ENCODE measurements at places on chromosomes 11 and 22.
A peak's percentile ranks its signal among the peaks of the same experiment; 100 is the strongest.

DNA sequence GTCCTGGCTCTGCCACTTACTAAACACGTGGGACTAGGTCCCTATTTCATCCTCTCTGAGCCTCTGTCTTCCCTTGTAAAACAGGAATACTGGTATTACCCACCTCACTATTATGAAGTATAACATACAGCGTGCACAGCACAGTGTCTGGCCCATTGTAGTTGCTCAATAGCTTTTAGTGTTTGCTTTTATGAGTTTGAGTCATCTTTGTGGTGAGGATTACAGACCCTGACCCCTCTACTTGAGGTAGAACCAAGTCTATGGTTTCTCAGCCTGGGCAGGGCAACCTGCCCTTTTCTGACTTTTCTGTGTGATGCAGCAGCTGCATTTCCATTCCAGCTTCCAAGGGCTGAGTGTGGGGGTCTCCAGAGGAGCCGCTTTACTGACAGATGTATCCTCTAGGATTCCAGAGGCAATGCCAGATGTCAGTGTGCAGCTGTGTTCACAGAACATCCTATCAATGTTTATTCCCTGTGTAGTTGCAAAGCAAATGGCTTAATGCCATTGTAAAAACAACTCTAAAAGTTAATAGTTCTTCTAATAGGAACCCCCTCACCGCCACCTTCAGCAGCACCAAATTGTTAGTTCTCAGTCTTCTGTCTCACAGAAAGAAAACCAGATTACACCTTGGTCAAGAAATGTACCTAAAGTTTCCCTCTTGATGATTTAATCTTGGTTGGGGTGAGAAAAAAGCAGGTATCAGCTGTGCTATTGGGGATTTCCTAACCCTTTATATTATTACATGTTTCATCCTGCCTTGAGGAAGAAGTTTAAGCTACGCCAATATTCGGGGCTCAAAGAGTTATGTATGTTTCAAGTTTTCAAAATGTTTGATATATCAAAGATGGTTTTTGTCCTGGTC is 16.8 kb downstream of the PRR5L start:
- no peak for DNase-seq

DNA sequence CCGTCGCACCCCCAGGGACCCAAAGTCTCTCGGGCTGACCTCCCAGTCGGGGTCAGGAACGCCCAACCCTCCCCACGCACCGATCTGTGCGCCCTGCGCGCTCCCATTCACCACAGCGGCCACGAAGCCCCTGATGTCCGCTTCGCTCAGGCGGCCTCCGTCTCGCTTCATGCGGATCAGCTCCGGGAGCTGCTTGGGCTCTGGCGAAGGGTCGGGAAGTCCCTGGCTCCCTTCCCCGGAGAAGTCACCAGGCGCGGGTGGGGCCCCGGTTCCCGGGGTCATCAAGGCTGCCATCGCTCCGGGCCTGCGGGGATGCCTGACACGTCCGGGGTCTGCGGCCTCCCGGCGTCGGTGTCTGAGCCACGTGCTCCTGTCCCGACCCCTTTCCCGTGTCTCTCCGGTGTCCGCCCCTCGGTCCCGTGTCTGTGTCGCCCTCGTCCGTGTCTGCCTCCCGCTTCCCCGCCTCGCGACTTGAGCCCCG is 356 bp downstream of the TYMP start:
- DNase-seq = peak; percentile 50

DNA sequence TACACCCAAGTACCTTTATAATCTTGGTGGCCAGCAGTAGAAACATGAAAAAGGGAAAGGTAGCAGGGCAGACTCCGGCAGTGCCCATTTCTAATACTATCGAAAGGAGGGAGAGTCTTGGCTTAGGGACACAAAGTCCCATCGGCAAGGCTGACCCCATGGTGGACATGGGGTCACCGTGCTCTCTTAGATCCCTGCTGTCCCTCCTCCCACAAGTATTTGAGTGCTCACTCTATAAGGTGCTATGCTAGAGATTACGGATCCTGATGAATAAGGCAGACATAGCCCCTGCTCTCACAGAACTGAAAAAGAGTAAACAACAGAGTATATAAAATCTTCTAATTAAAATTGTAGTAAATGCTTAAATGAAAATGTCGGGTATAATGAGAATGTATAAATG is 172.4 kb upstream of the PITPNB start:
- no peak for DNase-seq

- no peak for DNase-seq
Observed at GRCh38 chr11:11605181-11605580, 16.6 kb downstream of the GALNT18 start.

- peak; percentile 34 for DNase-seq
Observed at GRCh38 chr22:22060200-22061084, 77.9 kb upstream of the TOP3B start.
